ENCODE measurements at places on chromosomes 3 and 15. TPM values are rescaled to one million over a fixed set of nuclear protein-coding genes. Genes with fewer than 3 reads are reported as not detected.

Gene CYP1A2
- total RNA-seq: not detected

Gene PPP1R14D
- total RNA-seq: not detected

Gene ACSBG1
- not detected for total RNA-seq

Gene ANKUB1
- total RNA-seq: not detected

Gene SEMA3F
- total RNA-seq: 0.23 TPM

Gene AADAC
- total RNA-seq: 0.09 TPM

Gene AP2M1
- total RNA-seq: 564 TPM

Gene TGM5
- total RNA-seq: not detected

Gene CPN2
- not detected for total RNA-seq

Gene SCAANT1
- not detected for total RNA-seq

Gene CAPN3
- 4.2 TPM for total RNA-seq

Gene RASGRF1
- not detected for total RNA-seq

Gene ARRDC4
- 11.0 TPM for total RNA-seq

Gene TMEM40
- total RNA-seq: not detected

Gene CCRL2
- total RNA-seq: not detected

Gene DUOXA1
- total RNA-seq: not detected

Gene CCNB2
- total RNA-seq: 18.1 TPM

Gene RTP1
- not detected for total RNA-seq

Gene CILP
- total RNA-seq: 0.59 TPM

Gene PIGZ
- 2.7 TPM for total RNA-seq

Gene PARP6
- 14.7 TPM for total RNA-seq

Gene ZPLD1
- 0.42 TPM for total RNA-seq

Gene ATR
- 42.4 TPM for total RNA-seq

Gene LDHAL6B
- total RNA-seq: not detected

Gene TMA7
- total RNA-seq: 177 TPM

Gene IQCF5
- total RNA-seq: not detected

Gene HCLS1
- 6.5 TPM for total RNA-seq

Gene INKA1
- 3.9 TPM for total RNA-seq

Gene FOXL2NB
- not detected for total RNA-seq

Gene FAM107A
- total RNA-seq: not detected

Gene GP5
- total RNA-seq: 0.14 TPM

Gene ARL14
- total RNA-seq: not detected

Gene FES
- total RNA-seq: 15.4 TPM

Gene NOX5
- 0.30 TPM for total RNA-seq

Gene GOLGA8Q
- total RNA-seq: 1.8 TPM
